ENCODE measurements at places on chromosomes 1 and 21.

- no peak for DNase-seq
These were observed 5.0 kb upstream of the LRP8 start for GRCh38 chr1:53332833-53333232.

DNA sequence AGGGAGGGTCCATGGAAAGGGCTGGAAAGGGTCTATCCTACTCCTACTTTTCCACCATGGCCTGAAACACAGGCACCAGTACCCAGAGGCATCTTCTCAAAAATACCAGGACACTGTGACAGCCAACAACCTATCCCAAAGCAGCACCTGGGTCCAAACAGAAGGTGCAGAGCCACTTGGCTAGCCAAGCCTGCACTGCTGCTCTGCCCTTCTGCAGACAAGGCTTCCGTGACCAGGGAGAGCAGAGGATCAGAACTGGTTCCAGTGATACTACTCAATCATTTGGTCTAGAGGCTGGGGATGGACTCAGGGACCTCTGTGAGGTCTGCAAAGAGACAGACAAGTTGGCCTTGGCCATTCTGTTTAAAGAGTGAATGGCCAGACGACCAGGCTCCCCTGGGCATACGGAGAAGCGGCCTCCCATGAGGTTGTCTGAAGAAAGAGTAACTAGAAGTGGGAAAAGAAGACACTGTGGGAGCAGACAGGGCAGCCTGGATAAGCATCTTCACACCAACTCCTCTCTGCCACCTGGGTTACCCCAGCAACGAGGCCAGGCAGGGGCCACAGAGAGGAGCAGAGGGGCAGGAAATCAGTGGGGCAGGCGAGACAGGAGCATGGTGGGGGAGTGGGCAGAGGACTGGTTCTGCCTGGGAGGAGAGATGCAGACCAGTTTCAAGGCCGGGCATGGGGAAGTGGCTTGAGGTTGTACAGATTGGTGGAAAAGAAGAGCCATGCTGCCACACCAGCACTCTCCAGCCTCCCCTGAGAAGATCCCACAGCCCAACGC, 5.7 kb downstream of the KCNN3 start:
- no peak for DNase-seq

DNA sequence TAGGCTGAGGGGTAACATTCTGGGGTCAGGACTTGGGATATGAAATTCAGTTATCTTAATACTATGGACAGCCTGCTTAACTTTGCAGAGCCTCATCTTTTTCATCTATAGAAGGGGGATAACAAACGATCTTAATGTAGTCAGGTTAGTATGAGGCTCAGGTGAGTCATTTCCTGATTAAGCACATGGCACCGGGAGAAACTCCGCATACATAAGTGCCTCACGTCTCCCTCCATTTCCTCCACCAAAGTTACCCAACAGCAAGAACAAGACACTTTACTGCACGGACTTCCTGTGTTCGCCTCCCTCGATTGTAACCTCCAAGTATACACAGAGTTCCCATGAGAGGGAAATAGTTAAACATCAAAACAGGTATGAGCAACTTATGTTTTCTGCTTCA, 112.7 kb upstream of the COA6 start:
- peak; percentile 38 for DNase-seq

DNA sequence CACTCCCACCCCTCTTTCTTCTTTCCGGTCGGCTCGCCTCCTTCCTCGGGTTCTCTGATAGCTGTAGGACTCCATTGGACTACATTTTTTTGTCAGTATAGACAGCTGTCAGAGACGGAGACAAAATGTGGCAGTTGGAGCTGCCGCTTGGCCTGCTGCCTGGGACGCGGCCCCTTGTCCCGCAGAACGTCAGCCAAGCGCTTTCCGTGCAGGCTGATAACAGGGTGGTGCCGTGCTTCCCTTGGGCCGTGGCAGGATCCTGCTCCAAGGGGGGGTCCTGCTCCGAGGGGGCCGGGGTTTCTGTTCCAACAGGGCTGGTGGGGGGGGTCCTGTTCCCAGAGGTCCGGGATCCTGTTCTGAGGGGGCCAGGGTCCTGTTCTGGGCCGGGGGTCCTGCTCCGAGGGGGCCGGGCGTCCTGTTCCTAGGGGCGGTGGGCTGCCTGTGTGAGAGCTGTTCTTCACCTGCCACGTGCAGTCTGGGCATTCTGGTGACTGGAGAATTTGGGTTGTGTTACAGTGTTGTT, 4.9 kb downstream of the SKI start:
- DNase-seq, result no peak

Data from urothelium cell line (cell line).